Activated T-cell treated with anti-CD3 and anti-CD28 coated beads, Interleukin-2, amount 50 U/mL, for 72 hours (primary cell): ENCODE measurements at places on chromosomes 5 and 9. TPM values are rescaled to one million over a fixed set of nuclear protein-coding genes. Genes with fewer than 3 reads are reported as not detected.
A peak's percentile ranks its signal among the peaks of the same experiment; 100 is the strongest.

ENG gene
- 14.4 TPM for total RNA-seq

COL23A1 gene
- 0.86 TPM for total RNA-seq

LCN9 gene
- not detected for total RNA-seq

TAF1L gene
- 0.05 TPM for total RNA-seq

FOXD4L6 gene
- total RNA-seq = 0.21 TPM

NXNL2 gene
- not detected for total RNA-seq

SNX30 gene
- 5.4 TPM for total RNA-seq

DNA sequence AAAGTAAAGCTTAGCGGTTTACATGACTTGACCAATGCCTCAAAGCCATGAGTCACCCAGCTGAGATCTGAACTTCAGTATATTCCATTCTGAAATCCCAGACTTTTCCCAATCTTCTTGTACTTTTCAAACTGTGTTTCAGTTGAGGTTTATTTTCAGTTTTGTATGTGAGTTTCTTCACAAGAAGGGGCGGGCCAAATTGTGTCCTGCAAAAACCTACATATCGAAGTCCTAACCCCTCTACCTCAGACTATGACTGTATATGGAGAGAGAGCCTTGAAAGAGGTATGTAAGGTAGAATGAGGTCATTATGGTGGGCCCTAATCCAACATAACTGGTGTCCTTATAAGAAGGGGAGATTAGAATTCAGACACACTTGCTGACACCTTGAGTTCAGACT, 666 bp upstream of the TLR4 start:
- DNase-seq = no peak

- DNase-seq = no peak
Observed at GRCh38 chr9:130893341-130894101, 3.1 kb downstream of the QRFP start.

DNA sequence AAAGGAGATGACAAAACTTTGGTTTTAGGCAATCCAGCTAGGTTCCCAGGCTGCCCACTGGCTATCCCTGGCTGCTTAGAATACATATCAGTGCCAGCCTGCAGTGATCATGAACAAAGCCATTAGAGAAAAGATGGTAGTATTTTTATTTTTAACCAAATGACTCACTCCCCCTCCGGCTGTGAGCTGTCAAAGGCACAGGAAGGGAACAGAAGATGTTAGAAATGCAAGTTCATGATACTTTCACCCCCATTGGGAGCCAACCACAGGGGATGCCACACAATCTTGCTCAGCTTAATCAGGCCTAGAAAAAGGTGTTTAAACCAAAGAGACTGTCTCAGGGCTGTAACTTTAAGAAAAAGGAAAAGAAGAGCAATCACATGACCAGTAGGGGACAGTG, 70.3 kb upstream of the ASTN2 start:
- no peak for DNase-seq

DNA sequence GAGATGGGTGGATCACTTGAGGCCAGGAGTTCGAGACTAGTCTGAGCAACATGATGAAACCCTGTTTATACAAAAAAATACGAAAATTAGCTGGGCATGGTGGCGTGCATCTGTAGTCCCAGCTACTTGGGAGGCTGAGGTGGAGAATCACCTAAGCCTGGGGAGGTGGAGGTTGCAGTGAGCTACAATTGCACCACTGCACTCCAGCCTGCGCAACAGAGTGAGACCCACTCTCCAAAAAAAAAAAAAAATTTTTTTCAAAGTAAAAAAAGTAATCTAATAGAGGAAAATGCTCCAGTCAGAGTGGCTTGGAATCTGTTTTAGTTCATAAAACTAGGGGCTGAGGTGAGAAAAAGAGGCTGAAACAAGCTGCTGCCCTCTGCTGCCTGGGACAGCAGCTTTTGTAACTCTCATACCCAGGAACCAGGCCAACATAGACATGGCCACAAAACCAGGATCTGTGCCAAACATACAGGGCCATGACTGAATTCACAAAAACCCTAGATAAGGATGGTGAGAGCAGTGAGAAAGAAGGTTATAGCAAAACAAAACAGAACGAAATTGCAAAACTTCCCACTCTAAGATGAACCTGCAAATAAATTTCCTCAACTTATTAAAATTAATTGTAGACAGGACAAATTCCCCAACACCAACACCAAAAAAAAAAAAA, 13.1 kb upstream of the DCAF12 start:
- no peak for DNase-seq

GRCh38 chr9:107944387-107944786, 454.8 kb upstream of the KLF4 start:
- DNase-seq = no peak

DNA sequence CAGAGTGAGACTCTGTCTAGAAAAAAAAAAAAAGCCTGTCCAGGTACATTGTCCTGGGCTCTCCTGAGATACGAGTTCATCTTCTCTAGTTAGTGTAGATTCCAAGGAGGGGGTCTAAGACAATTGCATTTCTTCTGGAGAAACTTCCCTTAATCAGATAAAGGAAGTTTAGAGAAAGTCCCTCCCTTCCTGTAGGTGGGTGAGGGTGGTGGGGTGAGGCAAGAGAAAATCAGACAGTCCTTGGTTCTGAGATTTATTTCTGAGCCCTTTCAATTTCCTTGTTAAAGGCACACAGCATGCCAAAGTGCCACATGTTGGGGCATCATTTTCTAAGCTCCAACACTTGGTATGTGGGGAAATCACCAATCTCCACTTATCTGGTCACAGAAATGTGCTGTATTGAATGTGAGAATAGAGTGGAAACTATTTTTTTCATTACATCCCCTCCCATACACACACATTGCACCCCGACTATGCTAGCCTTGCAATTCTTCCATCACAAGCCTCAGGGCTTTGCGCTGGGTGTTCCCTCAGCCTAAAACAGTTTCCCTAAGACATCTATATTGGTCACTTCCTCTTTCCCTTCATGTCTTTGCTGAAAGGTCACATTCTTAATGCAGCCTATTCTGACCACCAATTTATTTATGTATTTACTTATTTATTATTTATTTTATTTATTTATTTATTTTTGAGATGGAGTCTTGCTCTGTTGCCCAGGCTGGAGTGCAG, 5.1 kb upstream of the TUT7 start:
- DNase-seq = no peak

GRCh38 chr9:470552-471194, 256.0 kb downstream of the DOCK8 start:
- no peak for DNase-seq

GRCh38 chr5:163677092-163677491, 171.7 kb downstream of the MAT2B start:
- DNase-seq = no peak

GRCh38 chr5:126497506-126497905, 74.3 kb downstream of the GRAMD2B start:
- no peak for DNase-seq

DNA sequence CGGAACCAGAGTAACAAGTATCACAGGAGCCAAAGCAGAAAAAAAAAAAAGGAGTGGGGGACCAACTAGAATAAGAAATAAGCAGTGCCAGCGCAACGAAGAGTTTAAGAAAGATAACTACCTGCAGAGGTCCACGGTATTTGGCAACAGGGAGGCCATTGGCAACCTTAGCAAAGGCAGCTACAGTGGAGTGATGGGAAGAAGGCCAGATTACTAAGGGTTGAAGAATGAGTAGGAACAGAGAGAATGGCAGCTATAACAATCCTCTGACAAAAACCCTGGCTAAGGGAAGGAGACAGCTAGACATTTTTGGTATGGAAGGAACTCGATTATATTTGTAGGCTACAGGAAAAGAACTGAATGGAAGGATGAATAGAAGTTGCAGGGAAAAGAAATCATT, 93.4 kb upstream of the DMAC1 start:
- no peak for DNase-seq

GRCh38 chr9:129850821-129851550, 15.7 kb downstream of the USP20 start:
- no peak for DNase-seq

DNA sequence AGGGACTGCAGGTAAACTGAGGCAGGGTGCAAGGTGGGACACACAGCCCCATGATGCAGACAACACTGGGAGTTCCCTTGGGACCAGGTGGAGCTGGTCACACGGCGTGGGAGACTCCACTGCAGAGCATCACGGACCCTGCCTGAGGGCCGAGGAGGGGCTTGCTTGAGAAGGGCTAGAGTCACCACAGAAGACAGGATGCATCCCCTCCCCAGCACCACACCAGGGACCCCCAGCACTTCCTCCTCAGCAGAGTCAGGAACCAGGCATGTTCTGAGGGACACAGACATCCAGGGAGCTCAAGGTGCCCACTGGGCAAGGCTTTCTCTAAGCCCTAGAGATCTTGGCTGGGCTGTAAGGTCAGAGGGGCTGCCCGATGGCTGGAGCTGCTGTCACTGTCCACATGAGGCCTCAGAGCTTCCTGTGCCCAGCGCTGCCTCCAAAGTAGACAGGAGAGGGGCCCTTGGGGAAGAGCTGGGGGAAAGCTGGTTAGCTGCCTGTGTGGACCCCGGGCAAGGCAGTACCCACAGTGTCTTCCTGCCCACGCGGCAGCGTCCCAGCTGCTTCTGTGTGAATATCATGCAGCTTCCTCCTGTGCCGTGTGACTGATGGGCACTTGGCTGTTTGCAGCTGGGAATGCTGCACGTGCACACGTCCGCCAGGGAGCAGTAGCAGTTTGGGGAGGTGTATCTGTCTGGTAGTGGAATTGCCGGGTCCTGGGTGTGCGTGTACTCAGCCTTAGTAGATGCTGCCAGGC, 176.6 kb downstream of the CACNA1B start:
- DNase-seq = no peak

GRCh38 chr5:170788626-170789304, 5.2 kb downstream of the GABRP start:
- DNase-seq = no peak

GRCh38 chr5:91126448-91126847, 256.7 kb downstream of the ARRDC3 start:
- DNase-seq = no peak

DNA sequence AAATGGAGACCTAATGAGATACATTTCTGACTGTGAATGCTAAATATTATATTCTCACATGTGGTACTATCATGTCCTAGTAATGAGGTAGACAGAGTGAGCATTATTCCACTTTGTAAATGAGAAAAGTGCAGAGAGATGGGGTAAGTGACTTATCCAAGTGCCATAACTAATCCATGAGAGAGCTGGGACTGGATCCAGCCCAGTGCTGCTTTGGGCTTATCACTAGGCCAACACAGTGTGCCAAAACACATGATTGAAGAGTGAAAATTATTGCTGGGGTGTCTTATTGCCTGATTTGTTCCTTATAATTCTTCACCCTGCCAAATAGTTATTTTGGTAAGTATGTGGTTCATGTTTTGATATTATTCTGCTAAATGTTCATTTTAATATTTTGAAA, 442.2 kb upstream of the GRAMD2B start:
- no peak for DNase-seq

- no peak for DNase-seq
Observed at GRCh38 chr5:105903069-105903468, 1767.7 kb downstream of the EFNA5 start.

DNA sequence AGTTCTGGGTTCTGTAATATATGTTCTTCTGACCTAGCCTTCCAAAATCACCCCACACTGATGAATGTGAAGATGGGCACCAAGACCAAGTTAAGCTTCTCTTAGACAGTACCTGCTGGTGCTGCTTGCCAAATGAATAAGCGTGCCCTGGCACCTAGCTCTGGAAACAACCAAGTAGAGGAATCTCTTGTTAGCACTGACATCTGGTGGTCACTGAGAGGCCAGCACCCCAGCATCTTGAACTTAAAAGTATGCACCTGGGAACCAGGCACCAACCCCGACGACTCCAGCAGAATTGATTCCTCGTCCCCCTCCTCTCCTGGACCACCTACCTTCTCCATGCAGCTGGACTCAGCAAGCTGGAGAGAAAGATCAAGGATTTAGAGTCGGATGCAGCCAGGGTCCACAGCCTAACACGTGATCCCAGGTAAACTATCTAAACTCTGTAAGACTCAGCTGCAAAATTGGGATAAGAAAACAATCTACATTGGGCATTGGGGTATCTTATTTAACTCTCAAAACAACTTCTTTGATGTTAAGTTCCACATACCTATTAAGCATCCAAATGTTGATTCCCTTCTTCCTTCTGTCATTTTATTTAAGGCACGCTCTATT, 89.8 kb downstream of the SLC1A3 start:
- peak; percentile 34 for DNase-seq

GRCh38 chr5:108639366-108639765, 108.3 kb upstream of the FER start:
- DNase-seq = no peak

DNA sequence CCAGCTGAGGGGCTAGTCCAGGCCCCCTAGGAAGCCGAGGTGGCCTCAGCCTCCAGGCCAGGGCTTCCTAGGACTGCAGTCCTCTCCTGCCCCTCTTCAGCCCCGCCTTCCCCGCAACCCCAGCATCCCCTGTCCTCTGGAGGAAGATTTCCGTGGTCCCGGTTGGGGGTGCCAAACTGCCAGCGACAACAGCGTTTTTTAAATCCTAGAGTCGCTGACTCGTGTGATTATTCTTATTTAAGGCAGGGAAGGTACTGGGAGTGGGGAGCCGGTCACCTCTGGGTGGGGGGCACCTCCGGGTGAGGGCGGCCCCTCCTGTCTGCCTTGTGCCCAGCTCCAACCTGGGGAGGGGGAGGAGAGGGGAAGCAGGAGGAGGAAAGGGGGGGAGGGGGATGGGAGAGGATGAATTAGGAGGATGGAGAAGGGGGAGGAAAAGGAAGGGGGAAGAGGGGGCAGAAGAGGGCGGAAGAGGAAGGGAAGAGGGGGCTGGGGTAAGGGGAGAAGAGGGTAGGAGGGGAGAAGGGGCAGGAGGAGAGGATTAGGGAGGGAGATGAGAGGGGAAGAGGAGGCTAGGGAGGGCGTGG, 173.1 kb upstream of the IER5L start:
- no peak for DNase-seq

DNA sequence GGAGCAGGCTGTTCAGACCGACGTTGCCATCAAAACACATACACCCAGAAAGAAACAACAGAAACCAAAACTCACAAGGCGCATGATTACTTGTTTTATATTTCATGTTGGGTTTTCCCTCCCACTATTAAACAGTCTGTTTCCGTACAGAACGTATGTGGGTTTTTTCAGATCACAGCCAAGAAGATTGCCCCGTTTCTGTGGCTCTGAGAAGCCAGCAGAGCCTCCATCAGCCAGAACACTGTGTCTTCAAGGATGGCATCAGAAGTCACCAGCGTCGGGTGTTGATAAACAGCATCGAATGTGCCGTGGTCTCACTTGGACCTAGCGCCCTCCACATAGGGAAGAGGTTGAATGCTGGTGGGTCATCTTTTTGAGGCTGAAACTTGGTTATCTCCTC, 42.8 kb downstream of the FAM78A start:
- no peak for DNase-seq

- no peak for DNase-seq
Observed at GRCh38 chr5:106825374-106825773, 845.4 kb downstream of the EFNA5 start.

- no peak for DNase-seq
Observed at GRCh38 chr9:78783743-78784142, 486.8 kb downstream of the PSAT1 start.

- no peak for DNase-seq
Observed at GRCh38 chr9:135073081-135073740, 14.3 kb upstream of the OLFM1 start.

- no peak for DNase-seq
Observed at GRCh38 chr5:1222621-1223277, 2.4 kb upstream of the SLC6A18 start.
